ENCODE measurements at places on chromosomes 7 and 10.

GRCh38 chr10:83469728-83470331 is 669.5 kb upstream of the GHITM start:
- DNase-seq: no peak

GRCh38 chr10:110074758-110075671 is 67.2 kb downstream of the ADD3 start:
- no peak for DNase-seq

- DNase-seq: no peak
These were observed 51.4 kb downstream of the CAMK2B start for GRCh38 chr7:44273681-44274622.

DNA sequence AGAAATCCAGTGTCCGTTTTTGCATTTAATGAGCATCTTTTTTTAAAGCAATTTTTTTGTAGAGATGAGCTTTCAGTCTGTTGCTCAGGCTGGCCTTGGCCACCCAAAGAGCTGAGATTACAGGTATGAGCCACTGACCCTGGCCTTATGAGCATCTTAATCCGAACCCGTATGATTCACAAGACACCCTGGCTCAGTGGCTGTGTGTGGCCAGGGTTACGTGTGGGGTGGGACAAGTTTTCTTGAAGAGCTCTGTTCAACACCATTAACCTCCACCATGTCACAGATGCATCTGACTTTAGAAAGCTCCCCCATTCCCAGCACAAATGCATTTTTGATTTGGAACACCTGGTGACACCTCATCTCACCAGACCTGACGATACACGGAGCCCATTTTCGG is 166.5 kb upstream of the PITRM1 start:
- no peak for DNase-seq

DNA sequence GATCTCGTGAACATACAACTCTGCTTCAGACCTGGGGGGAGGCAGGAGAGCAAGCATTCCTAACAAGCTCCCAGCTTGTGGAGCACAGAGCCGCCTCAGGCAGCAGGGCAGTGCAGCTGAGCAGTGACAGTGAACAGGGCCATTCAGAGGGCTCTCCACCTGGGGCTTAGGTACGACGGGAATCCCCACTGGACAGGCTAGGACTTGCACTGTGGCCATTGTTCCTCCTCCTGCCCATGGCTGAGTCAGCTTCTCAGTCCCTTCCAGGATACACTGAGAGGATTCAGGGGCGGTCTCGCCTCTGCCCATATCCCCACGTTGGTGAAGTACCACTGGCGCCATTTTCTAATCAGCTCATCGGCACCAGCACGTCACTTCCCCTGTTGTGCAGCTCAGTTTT is 71.1 kb downstream of the FIGNL1 start:
- DNase-seq: no peak

GRCh38 chr7:2645274-2645868 is 13.6 kb downstream of the TTYH3 start:
- peak; percentile 22 for DNase-seq

DNA sequence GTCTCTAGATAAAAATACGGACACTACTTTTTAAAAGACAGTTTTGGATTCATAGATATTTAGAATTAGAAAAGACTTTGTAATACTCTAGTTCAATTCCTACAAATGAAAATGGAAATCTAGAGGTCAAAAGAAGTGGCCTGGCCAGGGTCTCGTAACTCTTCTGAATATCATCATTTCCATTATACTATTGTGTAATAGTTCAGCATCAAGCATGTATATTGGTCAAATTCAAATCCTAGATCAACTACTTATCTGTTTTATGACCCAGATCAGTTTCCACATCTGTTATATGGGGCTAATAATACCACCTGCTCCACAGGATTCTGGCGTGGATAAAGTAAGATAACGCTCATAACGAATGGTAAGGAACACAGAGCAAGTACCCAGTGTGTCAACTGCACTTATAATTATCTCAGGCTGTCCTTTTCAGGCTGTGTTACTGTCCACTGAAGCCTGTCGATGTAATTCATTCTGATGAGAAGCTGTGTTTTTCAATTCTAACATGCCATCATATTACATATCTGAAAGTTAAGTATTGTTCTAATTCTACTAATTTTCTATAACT is 54.3 kb downstream of the ARHGAP21 start:
- no peak for DNase-seq
